ENCODE measurements at places on chromosomes 6 and 20.

DNA sequence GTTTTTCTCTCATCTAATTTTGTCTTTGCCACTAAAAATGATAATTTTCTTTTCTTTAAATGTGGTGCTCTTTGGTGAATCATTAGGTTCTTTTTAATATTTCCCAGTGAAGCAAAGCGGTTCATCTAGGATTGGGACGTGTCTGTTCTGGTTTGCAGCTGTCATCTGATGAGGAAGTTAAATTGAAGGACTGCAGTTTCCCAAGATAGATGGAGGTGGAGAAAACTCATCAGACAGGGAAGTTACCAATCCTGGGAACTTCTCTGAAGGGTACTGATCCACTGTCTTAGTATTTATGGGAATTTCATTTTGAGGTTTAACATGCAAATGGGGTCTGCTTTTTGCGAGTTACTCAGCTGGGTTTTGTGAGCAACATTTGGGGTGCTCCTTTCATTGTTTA is 2.4 kb upstream of the AARS2 start:
- no peak for DNase-seq

- DNase-seq, result no peak
These were observed 138.7 kb downstream of the ZMYND8 start for GRCh38 chr20:47217482-47218446.

DNA sequence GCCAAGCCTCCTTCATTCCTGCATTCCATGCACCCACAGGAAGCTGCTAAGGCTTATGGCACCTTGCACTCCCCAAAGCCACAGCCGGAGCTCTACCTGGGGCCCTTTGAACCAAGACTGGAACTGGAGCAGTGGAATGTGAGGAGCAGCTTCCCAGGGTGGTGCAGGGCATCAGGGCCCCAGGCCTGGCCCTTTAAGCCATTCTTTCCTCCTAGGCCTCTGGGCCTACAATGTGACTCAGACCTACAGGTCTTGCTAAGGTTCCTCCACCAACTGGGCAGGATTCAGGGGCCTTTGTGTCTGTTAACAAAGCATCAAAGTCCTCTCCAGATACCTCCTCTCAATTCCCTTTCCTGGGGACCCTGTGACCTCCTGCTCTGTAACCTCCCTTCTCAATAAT is 36.2 kb downstream of the SF3B5 start:
- DNase-seq, result no peak

DNA sequence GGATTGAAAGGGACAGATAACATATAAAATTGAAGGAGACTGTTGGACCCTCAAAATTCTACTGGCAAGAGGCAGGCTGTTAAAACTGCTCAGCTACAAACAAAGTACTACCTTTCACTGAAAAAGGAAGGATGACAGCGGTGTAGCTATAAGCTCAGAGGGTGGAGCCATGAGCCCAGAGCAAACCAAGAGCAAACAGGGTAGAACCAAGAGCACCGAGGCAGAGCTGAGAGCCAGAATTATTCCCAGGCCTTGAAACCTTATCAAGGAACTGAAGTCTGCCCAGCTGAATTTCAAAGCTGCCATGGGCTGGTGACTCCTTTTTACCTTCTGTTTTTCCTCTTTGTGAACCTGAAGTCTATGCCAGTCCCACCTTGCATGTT is 74.7 kb upstream of the SLC4A11 start:
- no peak for DNase-seq

DNA sequence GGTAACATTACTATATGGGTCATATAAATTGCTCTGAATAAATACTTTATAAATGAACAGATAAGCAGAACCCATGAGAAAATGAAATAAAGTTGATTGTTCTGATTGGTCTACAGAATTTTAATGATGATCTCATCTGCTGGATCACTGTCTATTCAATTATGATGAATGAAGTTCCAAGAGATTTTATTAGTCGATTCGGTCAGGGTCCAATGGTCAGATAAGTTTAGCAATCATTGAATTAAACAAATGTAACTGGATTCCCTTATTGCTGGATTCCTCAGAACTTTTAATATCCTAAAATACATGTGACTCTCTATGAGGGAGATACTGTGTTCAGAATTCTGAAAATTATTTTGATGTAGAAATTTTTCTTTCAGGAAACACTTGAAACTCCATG is 715.2 kb downstream of the EPM2A start:
- no peak for DNase-seq

DNA sequence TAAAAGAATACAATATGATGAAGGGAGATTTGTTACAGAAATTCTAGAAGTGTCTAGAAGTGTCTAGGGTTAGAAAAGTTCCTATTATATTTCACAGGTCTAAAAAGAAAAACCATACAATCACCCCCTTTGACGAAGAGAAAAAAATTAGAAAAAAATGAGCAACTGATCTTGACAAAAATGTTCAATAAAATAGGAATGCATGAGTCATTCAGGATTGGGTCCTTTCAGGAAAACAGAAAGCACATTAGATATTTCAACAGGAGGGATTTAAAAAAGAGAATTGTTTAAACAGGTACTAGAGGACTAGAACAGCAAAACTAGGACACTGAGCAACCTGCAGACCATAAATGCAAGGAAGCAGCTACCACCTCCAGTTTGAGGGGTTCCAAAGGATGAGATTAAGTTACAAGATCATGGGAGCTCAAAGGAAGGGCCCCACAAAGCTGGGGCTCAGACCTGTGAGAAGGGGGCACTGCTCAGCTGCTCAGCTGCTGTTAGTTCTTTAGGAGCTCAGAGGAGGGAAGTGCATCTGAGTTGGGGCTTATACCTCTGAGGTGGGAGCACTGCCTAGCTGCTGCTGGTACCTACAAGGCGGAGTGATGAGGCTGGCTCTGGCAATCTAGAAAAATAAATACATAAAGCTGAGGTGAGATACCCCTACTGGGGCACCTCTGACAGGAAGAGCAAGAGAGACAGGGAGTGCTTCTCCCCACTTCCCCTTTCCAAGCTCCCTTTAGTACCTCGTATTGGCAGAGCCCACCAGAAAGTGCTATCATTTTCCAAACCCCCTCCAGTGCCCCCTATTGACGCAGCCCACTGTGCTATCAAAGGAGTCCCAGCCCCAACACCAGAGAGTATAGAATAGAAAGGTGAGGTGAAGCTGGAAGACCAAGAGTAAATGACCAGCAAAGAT is 27.1 kb upstream of the BEND6 start:
- DNase-seq, result no peak

DNA sequence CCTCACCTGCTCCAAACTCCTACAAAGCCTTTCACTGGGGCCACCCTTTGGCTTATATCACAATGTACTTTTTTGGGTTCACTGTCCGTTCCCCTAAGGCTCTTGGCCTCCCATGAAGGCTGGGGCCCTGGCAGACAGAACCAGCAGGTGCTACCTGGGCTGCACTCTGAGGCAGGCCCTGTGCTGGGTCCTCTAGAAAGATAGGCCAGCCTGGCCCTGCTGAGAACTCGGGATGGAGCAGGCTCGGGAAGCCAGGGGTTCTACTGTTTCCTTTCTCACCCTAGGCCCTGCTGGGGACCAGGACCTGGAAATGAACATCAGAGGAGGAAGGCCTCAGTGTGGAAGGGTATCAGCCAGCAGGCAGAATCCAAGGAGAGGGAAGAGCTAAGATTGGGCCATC is 79.5 kb downstream of the MRPL14 start:
- no peak for DNase-seq

Measured in pons (tissue), 1 donor.